ENCODE measurements at places on chromosomes 11 and 22.
A peak's percentile ranks its signal among the peaks of the same experiment; 100 is the strongest.

DNA sequence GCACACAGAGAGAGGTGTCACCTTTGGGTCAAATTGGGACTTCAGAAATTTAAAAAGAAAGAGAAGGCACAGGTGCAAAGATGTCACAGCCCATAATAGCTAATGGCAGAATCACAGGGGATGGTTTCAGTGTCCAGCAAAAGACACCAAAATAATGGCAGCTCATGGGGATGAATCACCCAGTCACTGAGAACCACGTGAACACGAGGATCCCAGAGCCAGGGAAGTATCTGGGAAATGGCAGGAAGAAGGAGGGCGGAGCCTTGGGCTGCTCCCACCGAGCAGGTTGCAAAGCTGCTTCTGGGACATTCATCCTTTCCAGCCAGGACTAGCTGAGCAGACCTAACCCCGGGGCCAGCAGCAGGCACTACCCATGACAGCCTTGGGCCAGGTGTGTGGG, 45.6 kb downstream of the TRMU start:
- DNase-seq, result peak; percentile 8

DNA sequence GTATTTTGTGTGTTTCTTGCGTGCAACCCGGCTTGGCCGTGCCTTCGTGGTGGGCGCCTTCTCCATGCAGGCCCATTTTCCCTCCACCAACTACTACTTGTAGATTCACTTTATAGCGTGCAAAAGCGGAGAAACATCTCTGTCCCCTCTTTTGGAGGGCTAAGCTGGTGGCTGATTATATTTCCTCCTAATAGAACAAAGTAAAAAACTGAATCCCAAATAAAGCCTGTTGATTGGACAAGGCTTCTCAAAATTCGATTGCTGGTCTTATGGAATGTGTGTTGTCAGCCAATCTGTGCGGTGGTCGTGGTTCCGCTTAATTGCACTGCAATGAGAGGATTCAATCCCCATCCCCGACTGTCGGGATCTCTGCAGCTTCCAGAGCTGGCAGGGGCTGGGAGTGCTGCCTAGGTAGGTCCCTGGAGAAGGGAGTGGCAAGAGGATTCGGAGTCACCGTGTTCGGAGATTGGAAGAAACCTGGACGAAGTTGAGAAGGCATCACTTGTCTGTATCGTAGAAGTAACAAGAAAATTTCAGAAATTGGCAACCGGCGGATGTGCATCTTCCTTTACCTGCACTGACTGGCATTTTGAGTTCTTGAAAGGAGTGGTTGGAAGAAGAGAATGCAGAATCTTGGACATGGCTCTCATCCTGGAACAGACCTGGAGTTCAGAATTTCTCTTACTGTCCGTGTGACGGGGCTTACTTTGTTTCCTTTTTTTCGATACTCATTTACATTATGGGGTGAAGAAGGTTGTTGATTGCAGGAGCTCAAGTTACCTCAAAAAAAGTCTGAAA, 1.1 kb downstream of the HMGXB4 start:
- peak; percentile 22 for DNase-seq

GRCh38 chr11:70694371-70694770, 296.0 kb downstream of the CTTN start:
- no peak for DNase-seq

GRCh38 chr11:124762105-124762623, at the start of gene ESAM:
TSS of gene ESAM (minus strand) at chr11:124762290. CDS start at chr11:124762154, 136 bp downstream.
- DNase-seq, result no peak

DNA sequence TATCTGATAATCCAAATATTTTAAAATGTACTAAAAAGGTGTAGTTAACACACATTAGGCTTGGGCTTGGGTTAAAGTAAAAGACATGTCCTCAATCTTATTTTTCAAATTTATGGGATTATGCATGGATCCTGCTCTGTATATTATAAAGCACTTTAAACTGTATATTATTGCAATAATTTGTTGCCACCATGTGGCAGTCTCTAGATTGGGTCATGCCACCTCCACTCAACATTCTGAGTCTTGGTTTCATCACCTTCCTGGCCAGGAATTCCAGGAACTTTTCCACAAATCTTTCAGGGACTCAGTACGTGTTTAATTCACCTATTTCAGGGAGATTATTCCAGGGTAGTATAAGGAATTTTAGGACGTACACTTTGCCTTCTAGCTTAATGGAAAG, 695.5 kb downstream of the FAM181B start:
- no peak for DNase-seq

DNA sequence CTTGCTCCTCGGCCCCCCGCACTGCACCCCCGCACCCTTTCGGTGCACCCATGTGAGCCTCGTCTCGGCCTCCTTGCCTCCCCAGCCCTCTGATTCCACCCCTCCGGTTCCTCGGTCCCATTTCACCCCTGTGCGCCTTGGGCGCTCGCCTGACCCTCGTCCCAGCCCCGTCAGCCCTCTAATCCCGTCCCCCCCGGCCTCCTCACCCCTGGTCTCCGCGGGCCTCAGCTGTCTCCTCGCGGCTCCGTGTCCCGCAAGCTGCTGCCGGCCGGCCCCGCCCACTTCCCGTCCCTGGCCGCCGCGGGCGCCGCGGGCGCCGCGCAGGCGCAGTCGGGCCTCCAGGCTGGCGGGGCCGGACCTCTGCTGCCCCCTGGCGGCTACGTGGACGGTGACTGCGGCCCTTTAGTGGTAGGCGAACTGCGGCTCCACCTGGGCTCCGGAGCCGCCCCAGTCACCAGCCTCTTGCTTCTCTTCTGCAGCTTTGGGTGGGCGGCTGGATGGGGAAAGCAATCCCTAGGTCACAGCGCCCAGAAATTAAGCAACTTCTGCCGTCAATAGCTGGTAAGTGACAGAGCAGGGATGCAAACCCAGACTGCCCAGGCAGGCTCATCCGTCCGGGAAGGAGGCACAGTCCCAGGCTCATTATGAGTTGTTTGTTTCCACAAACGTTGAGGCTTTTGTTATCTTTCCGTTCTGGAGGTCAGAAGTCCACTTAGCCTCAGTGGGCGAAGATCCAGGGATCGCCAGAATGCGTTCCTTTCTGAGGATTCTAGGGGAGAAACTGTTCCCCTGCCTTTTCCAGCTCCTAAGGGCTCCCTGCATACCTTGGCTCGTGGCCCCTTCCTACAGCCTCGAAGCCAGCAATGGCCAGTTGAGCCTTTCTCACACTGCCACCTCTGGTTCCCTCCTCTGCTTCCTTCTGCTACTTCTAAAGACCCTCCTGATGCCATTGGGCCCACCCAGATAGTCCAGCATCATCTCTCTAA, at the start of gene PPM1F:
Gene PPM1F (minus strand): TSS at position 263 of the 986 bp plus-strand sequence. CDS start 6,800 bp downstream, outside the sequence.
- peak; percentile 30 for DNase-seq

DNA sequence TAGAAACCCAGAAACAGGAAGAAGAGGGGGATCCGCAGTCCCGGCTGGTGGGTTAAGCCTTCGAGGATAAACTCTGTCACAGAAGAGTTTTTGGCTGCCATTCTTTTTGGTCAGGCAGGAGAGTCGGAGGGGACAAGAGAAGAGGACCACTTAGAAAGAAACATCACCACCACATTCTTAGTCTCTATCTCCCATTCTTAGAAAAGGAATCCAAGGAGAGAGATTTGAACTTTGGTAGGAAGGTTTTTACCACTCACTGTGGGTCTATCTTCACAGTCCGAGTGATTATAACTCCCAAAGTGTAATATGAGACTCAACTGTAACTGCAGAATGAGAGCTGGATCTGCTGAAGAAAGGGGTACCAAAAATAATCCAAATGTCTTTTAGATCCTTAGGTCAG, at the start of gene OR8B12:
Gene OR8B12 (minus strand): TSS at position 101 of the 400 bp plus-strand sequence. CDS start 0 bp downstream, at position 101.
- DNase-seq, result no peak

- DNase-seq, result no peak
Observed at GRCh38 chr11:11038782-11039181, 180.9 kb upstream of the ZBED5 start.

- DNase-seq, result no peak
Observed at GRCh38 chr11:72688929-72689328, 14.7 kb upstream of the PDE2A start.

DNA sequence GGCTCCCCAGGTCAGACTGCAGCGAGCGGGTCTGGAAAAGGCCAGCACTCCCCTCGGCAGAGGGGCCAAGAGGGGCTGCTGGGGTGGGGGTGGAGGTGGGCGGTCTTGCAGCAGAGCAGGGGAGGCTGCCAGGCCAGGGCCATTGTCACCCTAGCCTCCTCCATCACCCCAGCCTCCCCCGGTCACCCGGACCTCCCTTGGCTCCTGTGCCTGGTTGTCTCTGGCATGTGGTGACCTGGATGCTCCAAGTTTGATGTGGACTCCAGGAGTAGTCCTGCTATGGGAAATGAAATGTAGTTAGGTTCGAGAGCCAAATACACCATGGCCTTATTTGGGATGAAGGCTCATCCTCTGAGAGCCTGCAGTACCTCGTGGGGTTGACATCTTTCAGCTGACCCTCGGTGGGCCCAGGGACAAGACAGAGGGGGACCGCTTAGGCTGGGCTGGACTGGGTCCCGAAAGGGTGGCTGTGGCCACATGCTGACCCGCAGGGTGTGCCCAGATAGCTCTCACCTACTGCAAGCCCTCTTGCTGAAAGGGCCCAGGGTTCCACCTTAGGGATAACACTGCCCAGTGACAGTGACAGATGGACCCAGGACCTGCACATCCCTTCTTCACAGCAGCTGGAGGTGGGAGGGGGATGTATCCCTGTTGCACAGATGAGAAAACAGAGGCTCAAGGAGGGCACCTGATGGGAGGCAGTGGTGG, 24.1 kb downstream of the MRGPRD start:
- no peak for DNase-seq

GRCh38 chr11:129302386-129303101, 73.1 kb upstream of the BARX2 start:
- DNase-seq, result no peak
